Pancreas (tissue), 10 donors: ENCODE measurements at places on chromosomes 5 and 9. TPM values are rescaled to one million over a fixed set of nuclear protein-coding genes. Genes with fewer than 3 reads are reported as not detected.

DNA sequence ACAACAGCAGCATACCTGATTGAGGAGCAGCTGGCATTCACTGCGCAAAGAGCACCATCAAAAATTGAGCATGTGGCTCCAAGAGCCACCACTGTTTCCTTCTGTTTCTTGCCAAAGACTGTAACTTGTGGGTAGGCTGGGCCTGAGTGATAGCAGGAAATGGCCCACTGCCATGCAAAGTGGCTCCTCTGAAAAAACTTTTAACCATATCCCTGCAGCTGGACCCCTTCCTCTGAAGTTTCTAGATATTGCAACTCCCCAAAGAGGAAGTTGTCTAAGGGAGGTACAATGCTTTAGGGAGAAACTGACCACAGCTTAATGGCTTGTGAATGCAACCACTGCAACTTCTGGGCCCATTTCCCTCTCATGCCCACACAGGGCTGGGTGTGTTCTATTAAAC is 355.4 kb upstream of the PDE4D start:
- DNase-seq: no peak
- H3K4me1 ChIP-seq: no peaks in the 10 kb centered on the region
- H3K27me3 ChIP-seq: no peaks in the 10 kb centered on the region

DNA sequence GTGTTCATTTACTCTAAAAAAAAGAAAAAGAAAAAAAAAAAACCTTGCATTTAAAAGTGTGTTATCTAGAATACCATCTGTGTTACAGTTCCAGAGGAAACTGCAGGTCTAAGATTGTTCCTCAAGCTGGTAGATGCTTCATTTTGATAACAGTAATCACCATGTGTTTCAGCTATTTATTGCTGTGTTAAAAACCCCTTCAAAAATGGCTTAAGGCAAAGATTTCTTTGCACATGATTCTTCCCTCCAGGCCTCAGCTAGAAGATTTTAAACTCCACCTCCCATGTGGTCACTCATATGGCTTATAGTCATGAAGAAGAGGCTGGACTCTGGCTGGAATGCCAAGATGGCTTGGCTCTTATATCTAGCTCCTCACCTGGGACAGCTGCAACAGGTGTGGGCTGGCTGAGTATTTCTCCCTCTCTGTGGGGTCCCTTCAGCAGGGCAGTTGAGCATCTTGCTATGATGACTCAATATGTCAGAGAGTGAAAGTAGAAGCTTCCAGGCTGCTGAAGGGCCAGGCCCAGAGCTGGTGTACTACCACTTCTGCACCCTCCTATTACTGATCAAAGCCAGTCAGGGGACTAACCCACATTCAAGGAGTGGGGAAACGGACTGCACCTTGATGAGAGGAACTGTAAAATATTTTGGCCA is 920.4 kb upstream of the DMAC1 start:
- H3K27me3 ChIP-seq: no peaks in the 10 kb centered on the region
- no peak for DNase-seq
- H3K36me3 ChIP-seq: no peaks in the 10 kb centered on the region
- no peak overlapping the region for H3K27ac ChIP-seq
- no peak overlapping the region for H3K4me3 ChIP-seq
- H3K4me1 ChIP-seq: no peaks in the 10 kb centered on the region

The ENTPD2 gene
- total RNA-seq: 4.5 TPM

The PDZD2 gene
- total RNA-seq: 3.4 TPM

The PCDHA3 gene
- total RNA-seq: 0.42 TPM
